ENCODE measurements at places on chromosomes 3 and 15. TPM values are rescaled to one million over a fixed set of nuclear protein-coding genes. Genes with fewer than 3 reads are reported as not detected.

TRIM42 gene
- total RNA-seq, result not detected

SLC12A1 gene
- total RNA-seq, result not detected

MUSTN1 gene
- not detected for total RNA-seq

CLDN18 gene
- not detected for total RNA-seq

SYNPR gene
- not detected for total RNA-seq

OR5K2 gene
- total RNA-seq, result not detected

C3orf49 gene
- total RNA-seq, result not detected

CCDC80 gene
- 137 TPM for total RNA-seq

ITIH1 gene
- total RNA-seq, result not detected

LYZL4 gene
- total RNA-seq, result not detected

SEMA5B gene
- total RNA-seq, result not detected

ANKRD34C gene
- not detected for total RNA-seq

CCR9 gene
- total RNA-seq, result not detected

LXN gene
- total RNA-seq, result not detected

HIGD1A gene
- total RNA-seq, result 201 TPM

ZNF774 gene
- 0.75 TPM for total RNA-seq

ZNF662 gene
- total RNA-seq, result 1.3 TPM

DNA sequence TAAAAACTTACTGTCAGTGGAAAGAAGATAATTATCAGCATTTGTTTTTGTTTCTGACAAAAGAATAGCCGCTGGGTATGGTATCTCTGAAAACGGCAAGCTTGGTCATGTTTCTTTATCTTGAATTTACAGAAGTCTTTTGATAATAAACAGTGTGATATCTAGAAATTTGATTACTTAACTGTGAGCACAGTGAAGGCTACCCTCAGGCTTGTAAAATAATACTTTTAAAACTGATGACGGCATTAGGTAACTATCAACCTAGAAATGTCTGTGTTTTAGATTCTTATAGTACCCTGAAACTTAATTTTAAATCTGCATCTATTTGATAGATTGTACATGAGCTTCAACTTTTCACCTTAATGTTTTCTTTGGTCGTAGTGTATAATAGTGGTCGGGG, 43.4 kb downstream of the NSUN3 start:
- no peak for DNase-seq

DNA sequence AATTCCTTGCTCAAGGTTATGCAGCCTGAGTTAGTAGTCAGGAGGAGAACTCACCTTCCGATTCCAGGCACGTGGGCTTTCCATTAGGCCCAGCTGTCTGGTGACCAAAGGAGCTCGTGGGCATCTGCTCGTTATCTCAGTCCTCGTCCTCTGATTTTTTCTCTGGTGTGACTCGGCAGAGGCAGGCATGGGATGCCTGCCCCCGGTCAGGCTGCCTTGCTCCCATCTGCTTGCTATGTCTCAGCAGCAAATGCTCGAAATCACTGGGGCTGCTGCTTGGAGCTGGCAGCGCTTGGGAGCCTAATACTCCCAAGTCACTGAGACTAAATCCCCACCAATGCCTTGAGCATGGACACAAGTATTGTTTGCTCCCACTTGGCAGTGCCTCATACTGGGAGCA, 84.5 kb upstream of the NMNAT3 start:
- no peak for DNase-seq

- DNase-seq, result no peak
These were observed 73.1 kb upstream of the SPATA12 start for GRCh38 chr3:56987238-56987895.

- peak; percentile 77 for DNase-seq
These were observed 27.9 kb downstream of the RFX7 start for GRCh38 chr15:56215769-56216168.

GRCh38 chr3:30649572-30650318, 43.3 kb downstream of the TGFBR2 start:
- no peak for DNase-seq

DNA sequence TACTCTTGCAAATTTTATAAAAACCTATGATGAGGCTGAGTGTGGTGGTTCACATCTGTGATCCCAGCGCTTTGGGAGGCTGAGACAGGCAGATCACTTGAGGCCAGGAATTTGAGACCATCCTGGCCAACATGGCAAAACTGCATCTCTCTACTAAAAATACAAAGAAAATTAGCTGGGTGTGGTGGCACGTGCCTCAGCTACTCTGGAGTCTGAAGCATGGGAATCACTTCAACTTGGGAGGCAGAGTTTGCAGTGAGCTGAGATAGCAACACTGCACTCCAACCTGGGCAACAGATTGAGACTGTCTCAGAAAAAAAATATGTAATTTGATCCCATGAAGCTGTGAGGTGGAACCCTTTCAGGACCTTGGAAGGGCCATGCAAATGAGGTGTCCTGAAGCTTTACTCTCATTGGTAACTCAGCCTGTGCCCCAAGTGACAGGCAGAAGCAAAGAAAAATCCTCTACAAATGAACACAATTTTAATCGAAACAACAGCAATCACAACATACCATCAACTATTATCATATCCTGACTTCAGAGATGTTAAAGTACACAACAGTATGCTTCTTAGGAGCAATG, 84.6 kb upstream of the CDV3 start:
- DNase-seq, result peak; percentile 38

GRCh38 chr3:25235466-25235865, 192.6 kb upstream of the RARB start:
- no peak for DNase-seq

- no peak for DNase-seq
These were observed 265.8 kb downstream of the TAFA4 start for GRCh38 chr3:68666429-68667136.

DNA sequence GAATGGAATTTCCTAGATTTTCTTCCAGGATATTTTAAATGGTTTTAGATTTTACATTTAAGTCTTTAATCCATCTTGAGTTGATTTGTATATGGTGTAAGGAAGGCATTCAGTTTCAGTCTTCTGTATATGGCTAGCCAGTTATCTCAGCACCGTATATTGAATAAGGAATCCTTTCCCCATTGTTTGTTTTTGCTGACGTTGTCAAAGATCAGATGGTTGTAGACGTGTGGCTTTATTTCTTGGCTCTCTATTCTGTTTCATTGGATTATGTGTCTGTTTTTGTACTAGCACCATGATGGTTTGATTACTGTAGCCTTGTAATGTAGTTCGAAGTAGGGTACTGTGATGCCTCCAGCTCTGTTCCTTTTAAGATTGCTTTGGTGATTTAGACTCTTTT, 325.7 kb upstream of the EPHA6 start:
- no peak for DNase-seq

GRCh38 chr3:98782824-98783500, 19.8 kb downstream of the ST3GAL6 start:
- no peak for DNase-seq

DNA sequence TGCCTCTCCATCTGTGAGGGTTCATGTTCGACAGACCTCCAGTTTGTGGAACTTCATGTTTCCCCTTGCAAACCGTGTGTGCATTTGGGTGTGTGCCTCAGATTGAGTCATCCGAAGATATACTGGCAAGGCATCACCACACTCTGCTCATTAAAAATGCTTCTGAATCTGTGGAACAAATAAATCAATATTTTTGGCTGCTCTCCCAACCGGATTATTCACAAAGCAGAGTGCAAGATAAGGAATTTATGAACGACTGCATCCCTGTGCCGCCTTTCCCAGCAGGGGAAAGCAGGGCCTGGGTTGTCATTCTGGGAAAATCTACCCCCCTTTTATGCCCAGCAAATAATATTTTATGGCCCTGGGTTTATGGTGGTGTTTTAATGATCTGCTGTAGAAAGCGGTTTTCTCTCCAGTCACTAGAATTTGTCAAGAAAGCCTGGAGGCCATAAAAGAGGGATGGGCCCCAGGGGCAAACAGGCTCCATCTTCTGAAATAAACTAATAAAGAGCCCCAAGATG, 4.2 kb upstream of the WNT5A start:
- peak; percentile 88 for DNase-seq

DNA sequence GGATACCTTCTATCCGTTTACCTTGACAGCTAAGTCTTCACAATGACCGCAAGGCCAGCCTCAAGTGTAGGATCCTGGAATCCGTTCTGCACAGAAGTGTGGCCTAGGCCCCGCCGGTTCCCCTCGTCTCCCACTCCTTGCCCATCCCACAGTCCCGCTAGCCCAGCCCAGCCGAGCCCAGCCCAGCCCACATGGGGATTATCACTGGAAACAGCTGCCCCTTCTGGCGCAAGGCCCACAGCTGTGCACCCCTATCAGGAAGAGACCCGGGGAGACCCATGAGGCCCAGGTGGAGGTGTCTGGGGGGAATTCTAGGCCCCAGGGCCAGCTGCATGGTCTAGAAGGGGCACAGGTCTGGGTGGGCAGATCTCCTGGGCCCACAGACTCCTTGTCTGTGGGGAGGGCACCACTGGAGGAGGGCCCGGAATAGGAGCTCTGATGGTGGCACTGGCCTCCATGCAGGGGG, 27.9 kb upstream of the KLF13 start:
- DNase-seq, result no peak

- no peak for DNase-seq
These were observed 32.2 kb downstream of the MCTP2 start for GRCh38 chr15:94263341-94264273.

- DNase-seq, result peak; percentile 45
These were observed 72.7 kb downstream of the HMG20A start for GRCh38 chr15:77493324-77493907.

GRCh38 chr3:74722211-74722610, 107.8 kb upstream of the CNTN3 start:
- no peak for DNase-seq

DNA sequence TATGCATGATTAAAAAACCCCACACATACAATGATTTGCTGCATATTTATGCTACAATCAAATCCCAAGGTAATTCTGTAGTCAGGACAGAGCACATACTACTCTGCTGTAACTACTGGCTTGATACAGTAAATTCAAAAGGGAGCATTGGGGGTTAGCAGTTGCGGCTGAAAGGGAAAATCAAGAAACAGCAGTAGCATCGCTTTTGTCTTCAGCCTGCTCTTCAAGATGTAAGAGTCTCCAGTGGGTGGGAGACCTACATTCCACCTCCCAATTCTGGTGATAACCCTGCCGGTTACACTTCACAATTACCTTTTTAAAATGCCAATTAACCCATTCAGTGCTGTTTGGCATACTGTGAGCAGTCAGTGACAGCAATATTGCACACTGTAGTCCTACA, 259.4 kb downstream of the NR2F2 start:
- no peak for DNase-seq

DNA sequence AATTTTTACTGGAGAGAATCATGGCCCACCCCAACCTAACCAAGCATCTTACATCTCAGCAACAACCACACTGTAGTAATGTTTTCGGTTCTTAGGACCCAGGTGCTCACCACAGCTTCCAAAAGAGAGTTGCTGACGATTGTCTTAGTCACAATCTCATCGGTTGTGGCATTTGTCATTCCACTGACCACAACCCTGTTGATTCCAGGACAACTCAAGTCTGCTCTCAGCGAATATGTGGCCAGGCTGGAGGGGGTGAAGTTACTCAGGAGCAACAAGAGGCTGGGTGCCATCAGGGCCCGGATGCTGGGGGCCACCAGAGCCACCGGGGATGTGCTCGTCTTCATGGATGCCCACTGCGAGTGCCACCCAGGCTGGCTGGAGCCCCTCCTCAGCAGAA, 25.9 kb downstream of the GALNT15 start:
- peak; percentile 81 for DNase-seq

DNA sequence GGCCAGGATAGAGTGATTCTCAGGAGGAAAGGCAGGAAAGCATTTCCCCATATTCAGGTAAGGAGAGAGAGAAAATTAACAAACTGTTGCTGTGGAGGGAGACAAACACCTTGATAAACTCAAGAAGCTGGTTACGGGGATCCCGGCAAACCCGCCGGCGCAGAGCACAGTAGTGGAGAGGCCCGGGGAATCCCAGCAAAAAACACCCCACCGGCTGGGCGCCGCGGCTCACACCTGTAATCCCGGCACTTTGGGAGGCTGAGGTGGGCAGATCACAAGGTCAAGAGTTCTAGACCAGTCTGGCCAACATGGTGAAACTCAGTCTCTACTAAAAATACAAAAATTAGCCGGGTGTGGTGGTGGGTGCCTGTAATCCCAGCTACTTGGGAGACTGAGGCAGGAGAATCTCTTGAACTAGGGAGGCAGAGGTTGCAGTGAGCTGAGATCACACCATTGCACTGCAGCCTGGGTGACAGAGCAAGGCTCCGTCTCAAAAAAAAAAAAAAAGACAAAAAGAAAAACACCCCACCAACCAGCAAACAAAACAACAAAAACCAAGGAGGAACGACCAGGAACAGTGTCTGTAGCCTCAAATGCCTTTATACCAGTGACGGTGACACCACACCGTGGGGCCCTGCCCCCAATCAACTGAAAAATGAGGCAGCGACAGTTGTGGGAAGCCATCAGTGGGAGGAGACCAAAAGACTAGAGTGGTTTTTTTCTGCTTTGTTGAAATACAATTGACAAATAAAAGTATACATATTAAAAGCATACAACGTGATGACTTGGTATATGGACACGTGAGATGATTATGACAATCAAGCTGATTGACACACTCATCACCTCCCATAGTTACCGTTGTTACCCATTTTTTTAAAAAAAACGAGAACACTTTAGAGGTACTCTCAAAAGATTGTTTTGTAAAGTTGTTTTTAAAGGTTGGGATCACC, 40.2 kb upstream of the IDH2 start:
- no peak for DNase-seq

- peak; percentile 8 for DNase-seq
These were observed 383.0 kb upstream of the RARB start for GRCh38 chr3:25044762-25045710.

GRCh38 chr15:24067733-24068501, 380.8 kb upstream of the NDN start:
- no peak for DNase-seq

GRCh38 chr15:71329497-71330260, 214.4 kb downstream of the THSD4 start:
- peak; percentile 70 for DNase-seq

DNA sequence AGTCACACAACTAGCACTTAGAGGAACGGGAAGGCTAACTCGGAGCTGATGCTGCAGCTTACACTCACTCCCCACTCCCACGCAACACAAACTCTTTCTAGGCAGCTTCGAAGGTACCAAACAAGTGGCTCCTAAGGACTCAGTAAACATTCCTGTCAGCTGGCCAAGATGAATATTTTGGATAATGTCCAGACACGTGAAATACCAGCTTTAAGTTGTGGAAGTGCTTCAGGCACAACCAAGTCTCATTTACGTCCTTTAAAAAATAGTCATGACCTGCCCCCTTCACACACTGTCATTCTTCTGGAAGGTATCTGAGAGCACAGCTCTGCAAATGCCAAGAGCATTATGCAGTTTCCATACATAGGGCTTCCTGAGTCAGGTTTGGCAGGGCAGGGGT, 1005.9 kb upstream of the CFAP20DC start:
- DNase-seq, result no peak

All from LHCN-M2 (cell line).